ENCODE measurements at places on chromosomes 1 and 21.

DNA sequence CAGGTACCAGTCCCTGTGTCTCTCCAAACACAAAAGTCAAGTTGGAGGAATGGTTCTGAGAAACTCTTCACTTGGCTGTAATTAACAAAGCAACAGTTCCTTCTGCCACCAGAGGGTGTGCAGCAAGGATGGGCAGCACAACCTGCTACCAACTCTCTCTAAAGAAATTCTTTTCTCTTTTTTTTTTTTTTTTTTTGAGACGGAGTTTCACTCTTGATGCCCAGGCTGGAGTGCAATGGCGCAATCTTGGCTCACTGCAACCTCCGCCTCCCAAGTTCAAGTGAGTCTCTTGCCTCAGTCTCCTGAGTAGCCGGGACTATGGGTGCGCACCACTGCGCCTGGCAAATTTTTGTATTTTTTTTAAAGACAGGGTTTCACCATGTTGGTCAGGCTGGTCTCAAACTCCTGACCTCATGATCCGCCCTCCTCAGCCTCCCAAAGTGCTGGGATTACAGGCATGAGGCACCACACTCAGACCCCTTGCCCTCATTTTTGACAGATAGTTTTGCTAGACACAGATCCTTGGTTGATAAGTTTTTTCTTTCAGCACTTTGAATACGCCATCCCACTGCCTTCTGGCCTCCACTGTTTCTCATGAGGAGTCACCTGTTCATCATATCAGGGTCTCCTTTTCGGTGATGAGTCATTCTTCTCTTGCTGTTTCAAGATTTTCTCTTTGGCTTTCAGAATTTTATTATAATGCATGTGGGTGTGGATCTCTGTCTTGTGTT lies 12.1 kb upstream of the DEGS1 start:
- peak; percentile 24 for DNase-seq

DNA sequence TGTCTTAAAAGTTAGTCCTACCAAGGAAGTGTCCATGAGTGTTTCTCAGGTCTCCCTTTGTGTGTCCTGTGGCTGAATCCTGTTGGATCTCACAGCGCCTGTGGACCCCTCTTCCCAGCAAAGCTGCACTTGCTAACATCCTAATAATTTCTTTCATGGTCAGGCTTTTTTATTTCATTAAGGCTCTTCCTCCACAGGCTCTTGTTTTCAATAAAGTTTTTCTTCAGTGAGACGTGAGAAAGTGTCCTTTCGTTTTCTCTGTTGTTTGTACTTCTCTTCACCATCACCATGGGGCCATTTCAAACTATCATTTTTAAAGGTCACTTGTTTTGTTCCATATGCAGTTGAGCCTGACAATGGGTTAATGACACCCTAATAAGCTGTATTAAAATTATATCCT lies 231.5 kb downstream of the LMO4 start:
- DNase-seq: no peak

DNA sequence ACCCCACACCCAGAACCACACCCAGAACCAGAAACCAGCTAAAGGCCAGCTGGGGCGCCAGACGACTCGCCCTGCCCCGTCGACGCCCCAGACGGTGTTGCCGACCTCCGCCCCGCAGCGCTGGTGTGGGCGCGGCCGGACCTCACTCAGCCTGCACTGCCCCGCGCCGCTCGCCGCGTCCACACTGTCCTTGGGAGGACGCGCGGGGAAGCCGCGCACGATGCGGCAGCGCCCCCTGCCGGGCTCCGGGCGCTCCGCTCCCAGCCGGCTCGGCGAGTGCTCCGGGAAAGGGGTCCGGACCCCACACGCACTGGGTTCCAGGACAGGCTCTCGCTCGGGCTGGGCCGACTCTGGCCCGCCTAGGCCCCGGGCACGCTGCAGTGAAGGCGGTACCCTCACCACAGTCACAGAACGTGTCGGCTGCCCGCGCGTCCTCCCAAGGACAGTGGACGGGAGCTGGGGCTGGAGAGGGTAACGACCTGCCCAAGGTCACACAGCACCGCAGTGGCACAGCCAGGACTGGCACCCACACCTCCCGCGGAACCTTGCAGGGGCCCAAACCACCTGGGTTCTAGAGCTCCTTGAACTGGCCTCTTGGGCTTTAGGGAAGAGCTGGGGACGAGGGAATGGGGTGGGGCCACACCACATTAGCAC lies 90.2 kb downstream of the DMRTA2 start:
- peak; percentile 43 for DNase-seq

- DNase-seq: no peak
Measured at GRCh38 chr1:40299366-40300248, 17.5 kb downstream of the COL9A2 start.

DNA sequence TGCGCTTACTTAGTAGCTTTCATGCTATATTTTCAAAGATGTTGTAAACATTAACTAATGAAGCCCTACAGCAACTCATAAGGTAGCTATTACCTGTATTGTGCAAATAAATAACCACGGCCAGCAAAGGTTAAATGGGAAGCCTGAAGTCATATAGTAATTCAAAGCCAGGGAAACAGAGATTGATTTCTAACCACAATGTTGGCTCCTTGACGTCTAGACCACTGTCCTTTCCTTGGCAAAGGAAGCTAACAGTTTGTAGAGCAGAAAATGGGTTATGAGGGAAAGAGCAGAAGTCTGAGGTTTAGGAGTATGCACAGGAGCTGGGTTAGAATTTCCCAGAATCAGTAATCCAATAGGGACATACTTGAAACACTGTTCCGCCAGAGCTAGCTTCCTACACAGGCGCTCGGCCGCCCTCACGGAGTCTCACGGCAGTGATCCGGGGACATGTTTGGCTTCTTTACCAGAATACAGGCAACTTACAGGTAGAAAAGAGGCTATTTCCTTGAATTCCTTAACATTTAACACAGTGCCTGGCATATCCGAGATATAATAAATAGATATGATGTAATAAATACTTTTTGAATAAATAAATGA lies 298.8 kb upstream of the LYPLAL1 start:
- DNase-seq: no peak

- DNase-seq: no peak
Measured at GRCh38 chr1:197807739-197808453, 32.6 kb upstream of the DENND1B start.

DNA sequence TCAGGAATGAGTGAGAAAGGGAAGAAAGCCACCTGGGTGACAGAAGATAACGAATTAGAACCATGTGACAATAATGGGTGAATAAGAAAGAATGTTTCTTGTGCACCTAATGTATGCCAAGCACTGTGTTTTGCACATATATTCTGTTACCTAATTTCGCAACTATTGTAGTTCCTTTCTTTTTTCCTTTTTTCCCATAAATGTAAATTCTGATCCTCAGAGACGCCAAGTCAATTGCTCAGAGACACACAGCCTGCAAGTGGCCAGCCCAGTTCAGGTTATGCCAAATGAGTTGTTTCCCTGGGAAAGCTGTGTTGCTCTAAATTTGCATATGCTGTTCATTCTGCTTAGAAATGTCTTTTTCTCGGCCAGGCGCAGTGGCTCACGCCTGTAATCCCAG lies 1.7 kb upstream of the RSPO1 start:
- no peak for DNase-seq

- DNase-seq: peak; percentile 27
Measured at GRCh38 chr21:45882645-45883044, 98.9 kb upstream of the COL6A1 start.

DNA sequence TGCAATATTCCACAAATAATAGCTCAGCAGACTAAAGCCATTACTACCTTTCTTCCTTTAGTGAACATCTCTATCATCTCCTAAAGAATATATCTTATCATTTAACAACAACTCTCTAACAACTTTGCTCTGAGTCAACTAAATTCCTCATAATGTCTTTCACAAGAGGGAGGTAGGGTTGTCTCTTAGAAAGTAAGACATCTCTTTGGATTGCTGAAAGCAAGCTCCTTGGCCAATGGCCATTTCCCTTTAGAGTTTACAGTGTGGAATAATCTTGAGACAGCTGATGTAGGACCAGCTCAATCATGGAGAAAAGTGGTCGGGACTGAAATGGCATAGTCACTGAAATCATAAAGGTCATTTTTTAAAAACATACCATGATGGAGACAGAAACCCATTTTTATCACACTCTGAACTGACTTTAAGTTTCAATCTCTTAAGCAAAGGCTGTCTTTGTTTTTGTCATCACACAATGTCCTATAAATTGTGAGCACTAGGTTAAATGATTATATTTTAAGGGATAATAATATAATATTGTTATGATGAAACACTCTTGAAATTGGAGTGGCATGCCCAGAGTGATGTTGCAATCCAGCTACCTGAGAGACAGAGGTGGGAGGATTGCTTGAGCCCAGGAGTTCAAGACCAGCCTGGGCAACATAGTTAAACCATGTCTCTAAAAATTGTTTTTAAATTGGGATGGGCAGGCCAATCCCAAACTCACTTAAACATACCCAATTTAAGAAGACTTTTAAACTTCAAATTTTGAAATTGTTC lies 91.1 kb downstream of the SLC44A5 start:
- DNase-seq: no peak

DNA sequence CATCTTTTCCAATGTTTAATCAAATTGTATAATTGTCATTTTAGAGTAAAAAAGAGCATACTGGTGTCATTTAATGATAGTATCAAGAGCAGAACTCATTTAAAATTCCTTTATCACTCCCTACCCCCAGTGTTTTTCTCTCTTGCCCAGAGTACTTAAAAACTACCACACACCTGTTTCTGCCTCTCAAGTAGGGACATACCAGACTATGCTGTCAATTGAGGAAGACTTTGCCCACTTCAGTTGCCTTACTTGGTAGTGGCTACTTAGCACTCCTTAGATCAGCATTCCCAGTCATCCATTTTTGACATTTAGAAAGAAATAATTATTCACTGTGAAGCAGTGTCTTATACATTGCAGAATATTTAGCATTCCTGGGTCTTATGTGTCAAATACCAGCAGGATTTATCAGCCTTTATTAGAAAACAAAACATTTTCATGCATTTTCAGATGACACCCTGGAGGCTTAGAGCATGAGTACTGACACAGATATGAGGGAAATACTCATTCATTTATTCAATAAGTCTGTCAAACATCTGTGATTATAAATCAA lies 127.5 kb upstream of the RGS1 start:
- DNase-seq: no peak

DNA sequence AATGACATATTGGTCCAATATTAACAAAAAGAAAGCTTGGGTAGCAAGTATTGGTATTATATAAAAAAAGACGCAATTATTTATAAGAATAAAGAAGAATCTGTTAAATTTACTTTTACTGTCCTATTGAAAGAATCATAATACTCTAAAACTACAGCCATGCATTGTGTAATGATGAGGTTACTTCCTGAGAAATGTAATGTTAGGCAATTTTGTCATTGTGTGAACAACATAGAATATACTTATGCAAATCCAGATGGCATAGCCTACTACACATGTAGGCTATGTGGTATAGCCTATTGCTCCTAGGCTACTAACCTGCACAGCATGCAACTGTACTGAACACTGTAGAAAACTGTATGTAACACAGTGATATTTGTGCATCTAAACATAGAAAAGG lies 121.2 kb upstream of the PTGFR start:
- no peak for DNase-seq

- DNase-seq: no peak
Measured at GRCh38 chr21:15841856-15842564, 112.2 kb downstream of the USP25 start.

- DNase-seq: no peak
Measured at GRCh38 chr1:226714148-226714547, 24.9 kb downstream of the ITPKB start.

DNA sequence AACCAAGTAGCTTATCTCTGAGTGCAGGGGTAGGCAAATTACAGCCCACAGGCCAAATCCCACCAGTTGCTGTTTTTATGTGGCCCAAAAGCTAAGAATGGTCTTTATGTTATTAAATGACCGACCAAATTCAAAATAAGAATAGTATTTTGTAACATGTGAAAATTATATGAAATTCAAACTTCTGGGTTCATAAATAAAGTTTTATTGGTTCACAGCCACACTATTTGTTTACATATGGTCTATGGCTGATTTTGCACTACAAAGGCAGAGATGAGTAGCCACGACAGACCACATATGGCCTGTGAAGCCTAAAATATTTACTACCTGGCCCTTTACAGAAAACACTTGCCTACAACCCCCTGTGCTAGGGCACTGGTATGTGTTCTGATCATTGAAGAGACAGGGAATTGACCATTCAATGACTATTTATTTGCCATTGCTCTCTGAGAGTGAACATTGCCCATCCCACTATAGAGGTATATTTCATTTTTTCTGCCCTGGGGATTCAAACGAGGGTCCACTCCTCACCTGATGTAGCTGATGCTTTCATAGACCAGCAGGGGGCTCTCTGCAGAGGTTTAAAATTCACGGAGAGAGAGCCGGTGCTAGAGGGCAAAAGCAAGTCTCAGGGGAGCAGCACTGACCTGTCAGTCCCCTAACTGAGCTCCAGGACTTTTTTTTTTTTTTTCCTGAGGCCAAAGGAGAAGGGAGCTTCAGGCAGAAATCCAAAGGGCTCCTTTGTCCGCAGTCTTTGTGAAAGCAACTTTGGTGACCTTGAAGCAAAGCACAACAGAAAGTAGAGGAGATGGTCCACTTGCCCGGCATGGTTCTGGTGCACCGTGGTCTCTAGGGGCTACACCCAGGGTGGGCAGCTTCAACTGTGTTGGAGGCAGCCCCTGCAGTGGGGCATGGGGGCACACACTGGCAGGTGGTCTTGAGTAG lies 7.3 kb upstream of the GNL2 start:
- DNase-seq: peak; percentile 16

DNA sequence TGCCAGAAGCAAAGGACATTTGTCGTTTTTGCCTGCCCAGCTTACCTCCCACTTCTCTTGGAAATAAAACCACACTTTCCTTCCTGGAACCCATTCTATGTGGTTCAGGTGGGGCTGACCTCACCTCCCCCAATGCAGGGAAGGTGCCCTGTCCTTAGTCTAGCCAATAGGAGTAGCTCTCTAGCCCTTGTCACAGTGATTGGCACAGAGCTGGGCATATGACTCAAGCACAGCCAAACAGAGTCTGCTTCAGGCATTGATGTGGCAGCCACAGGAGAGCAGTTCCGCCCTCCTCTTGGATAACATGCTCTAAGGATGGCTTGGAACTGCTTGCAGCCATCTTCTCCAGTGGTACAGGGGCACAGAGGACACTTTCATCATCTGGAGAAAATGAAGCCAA lies 134.0 kb downstream of the LRIG2 start:
- DNase-seq: no peak

- no peak for DNase-seq
Measured at GRCh38 chr1:184747089-184747955, 7.3 kb downstream of the EDEM3 start.

DNA sequence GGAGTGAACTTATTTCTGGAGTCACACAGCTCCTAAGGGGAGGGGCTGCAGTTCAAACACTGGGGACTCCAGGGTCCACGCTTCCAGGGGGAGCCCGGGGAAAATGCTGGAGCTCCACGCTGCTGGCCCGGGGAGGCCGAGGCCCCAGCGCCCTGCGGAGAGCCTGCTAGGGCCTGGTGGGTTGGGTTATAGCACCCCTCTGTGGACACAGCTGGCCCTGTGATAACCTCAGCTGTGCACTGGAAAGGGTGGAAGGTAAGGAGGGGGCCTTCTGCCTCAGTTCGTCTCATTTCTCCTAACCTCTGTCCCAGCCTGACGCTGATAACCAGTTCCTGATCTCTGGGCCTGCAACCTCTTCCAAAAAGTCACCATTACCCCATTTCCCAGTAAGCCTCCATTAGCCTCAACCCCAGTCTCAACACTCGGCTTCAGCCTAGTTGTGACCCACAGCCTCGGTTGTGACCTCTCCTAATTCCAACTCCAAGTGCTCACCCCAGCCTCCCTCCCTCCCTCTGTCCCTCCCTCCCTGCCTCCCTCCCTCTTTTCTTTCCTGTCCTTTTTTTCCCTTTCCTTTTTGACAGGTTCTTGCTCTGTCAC lies 7.1 kb downstream of the NBL1 start:
- DNase-seq: peak; percentile 74

Measured in Ammon's horn (tissue), 1 donor.